PC-9 (cell line): ENCODE measurements at places on chromosomes 12 and 14. TPM values are rescaled to one million over a fixed set of nuclear protein-coding genes. Genes with fewer than 3 reads are reported as not detected.

Gene TAMALIN
- 0.50 TPM in 1 of 2 replicates, not detected in the other for total RNA-seq

GRCh38 chr12:91952916-91953315 lies 192.7 kb downstream of the BTG1 start:
- DNase-seq, result no peak

Gene GABARAPL1
- 85.6 and 143 TPM in 2 replicates for total RNA-seq

DNA sequence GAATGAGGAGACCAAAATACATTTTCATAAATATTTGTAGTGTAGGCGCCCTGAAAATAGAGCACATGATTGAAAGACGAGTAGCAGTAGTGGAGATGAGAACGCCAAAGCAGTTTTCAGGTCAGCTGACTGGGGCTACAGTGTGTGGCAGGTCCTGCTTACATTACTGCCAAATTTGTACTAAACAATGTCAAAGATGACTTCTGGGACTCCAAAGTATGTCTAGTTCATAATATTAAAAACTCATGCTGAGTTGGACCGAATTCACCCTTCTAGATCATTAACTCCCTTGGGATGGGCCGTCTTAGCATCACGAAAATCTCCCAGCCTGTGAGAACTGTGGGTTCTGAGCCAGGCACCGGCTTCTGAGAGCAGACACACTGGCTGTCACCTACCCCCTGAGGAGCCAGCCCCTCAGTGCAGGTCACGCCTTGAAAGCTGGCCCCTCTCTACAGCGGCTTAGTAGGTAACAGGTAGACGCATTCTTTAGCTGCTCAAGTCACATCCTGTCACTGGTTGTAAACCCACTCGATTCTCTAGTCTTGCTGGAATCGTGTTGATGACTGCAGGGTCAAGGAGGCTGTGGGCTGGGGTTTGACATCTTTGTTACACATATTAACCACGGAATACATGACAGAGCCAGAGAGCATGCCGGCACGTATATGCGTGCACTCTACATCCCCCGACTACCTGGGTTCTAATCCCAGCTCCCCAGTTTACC lies 210.4 kb downstream of the ETV6 start:
- no peak for DNase-seq

Gene RAPGEF3
- 4.1 and 5.7 TPM in 2 replicates for total RNA-seq

GRCh38 chr12:52165096-52165855 lies 26.5 kb downstream of the KRT80 start:
- no peak for DNase-seq

Gene ENDOU
- total RNA-seq, result 0.25 and 0.39 TPM in 2 replicates

DNA sequence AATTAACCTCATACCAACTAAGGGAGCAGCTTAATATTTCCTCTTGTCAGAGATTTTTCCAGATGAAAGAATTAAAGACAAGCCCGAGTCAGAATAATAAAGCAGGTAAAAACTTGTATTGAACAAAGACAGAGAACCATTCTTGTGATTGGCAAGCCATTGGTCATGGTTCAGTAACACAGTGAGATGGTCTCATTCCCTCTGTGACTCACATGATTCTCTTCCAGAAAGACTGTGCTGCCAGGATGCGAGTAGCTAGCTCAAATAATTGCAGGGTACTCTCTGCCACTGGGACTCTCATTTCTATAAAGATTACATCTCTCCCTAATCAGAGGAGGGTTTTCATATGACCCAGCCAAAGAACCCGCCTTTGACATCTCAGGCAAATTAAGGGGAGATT lies 179.4 kb downstream of the PHLDA1 start:
- no peak for DNase-seq
